ENCODE measurements at places on chromosomes 2 and 18.

GRCh38 chr2:169438466-169439072, 40.7 kb upstream of the BBS5 start:
- DNase-seq, result no peak

DNA sequence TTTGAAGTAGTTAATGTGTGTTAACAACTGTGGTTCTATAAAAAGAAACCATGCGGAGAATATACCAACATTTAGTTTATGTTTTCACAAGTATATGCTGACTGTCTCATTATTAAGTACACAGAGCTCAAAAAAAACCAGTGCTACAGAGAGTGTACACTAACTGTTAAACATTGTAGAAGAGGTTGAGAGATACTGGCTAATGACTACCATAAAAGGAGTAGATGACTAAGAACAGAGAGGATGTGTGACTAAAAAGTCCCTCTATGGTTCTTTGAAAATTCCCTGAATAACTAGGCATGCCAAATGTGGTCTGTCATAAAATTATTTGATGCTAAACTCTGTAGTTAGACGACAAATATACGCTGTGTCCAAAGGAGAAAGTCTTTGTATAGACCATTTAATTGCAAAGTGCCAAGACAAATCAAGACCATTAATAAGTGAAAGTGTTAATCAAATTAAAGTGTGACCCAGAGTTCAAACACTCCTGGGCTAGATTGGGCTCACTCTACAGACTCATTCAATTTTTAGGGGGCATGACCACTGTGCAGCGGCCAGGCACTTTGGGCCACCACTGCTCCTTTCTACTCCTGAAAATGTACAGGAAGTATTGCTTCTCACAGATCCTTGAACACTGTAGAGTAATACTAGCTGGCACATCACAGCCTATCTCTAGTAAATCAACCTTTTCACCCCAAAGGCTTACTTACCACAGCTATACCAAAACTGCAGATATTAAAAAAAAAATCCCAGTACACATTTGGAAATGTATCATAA, 45.1 kb upstream of the SERTAD2 start:
- no peak for DNase-seq

GRCh38 chr2:74006459-74006858, 21.7 kb downstream of the TET3 start:
- DNase-seq, result no peak

- no peak for DNase-seq
Observed at GRCh38 chr2:239536186-239536585, 135.4 kb upstream of the HDAC4 start.

DNA sequence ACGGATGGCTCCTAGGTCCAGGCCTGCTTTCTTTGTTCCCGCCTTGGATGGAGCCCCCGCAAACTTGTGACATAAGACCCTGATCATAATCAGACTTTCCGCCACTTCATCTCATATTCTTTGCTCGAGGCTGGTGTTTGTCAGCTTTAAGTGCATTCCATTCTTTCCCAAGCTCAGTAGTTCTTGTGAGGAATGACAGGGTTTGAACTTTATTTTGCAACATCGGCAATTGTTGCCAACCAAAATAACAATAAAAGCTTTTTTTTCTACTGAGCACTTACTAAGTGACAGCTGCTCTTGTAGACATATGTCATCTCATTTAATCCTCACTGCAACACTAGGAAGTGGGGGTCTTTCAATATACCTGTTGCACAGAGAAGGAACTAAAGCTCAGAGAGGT, 178.8 kb upstream of the ST6GAL2 start:
- no peak for DNase-seq

DNA sequence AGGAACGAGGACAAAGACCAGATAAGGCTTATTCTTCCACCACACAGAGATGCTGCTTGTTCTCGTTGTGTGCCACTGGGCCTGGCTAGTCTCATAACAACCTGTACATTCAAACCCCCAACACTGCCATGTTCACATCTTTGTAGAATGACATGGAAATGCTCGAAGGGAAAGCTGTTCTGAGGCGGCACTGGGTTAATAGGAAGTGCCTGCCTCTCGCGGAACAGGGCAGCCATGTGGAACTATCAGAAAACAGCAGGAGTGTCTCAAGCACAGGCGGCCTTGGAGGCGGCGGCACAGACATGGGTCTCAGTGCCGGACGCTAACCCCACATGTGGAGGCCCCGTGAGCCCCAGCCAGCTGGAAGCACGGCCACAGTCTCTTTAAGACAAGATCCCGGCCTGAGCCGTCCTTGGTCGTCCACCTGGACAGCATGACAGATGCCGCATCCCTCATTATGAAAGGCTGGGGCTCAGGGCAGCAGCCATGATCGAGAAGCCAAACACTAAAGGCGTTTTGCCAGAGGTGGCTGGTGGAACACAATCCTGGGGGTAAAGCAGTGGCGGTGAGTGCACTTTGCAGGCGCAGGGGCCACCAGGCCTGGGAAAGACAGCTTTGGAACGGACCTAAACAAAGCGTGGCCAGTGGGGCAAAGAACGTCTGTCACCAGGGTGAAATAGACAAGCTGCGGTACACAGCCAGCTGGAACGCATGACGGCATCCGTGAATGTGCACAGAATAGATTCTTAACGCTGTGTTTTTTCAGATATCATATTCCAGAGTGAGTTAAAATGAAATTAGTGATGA, 161.0 kb downstream of the HDAC4 start:
- DNase-seq, result no peak

- DNase-seq, result no peak
Observed at GRCh38 chr2:86280191-86280667, 57.2 kb downstream of the REEP1 start.

- no peak for DNase-seq
Observed at GRCh38 chr2:39375917-39376316, 61.2 kb downstream of the MAP4K3 start.

- no peak for DNase-seq
Observed at GRCh38 chr2:82224301-82224940, 1919.9 kb upstream of the LRRTM1 start.

DNA sequence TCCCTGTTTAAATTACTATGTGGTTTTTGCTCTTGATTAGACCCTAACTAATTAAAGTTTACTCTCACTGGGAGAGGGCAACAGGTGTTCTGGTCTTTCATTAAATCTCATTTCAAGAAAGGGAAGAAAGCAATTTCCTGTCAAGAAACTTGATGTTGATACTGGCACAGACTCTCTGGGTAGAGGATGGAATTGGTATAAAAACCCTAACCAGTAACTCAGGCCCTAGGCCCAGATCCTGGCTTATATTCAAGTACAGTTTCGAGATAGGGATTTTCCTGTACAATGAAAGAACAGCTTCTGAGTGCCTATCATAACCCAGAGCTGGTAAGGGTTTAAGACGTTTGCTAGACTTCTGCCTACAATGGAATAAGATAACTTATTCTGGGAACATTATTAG, 61.6 kb upstream of the ACYP2 start:
- no peak for DNase-seq

DNA sequence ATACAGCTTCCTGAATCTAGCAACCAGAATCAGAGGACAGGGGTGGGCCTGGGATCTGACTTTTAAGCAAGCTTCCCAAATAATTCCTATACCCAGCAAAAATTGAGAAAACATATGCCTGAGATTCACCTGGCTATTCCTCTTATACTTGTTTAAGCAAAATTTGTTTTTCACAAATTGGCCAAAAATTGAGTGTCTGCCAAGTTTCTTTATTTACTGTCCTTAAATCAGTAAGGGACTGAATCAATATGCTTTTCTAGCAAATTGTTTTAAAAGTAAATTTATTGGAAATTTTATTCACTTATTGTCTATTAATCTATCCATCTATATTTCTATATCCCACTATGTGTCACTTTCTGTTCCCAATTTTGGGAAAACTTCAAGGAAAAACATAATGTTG, 337.0 kb upstream of the ZNF804A start:
- DNase-seq, result no peak

- no peak for DNase-seq
Observed at GRCh38 chr2:239249776-239250175, 151.0 kb downstream of the HDAC4 start.

GRCh38 chr2:113234721-113235346, 43.9 kb downstream of the PAX8 start:
- DNase-seq, result no peak

DNA sequence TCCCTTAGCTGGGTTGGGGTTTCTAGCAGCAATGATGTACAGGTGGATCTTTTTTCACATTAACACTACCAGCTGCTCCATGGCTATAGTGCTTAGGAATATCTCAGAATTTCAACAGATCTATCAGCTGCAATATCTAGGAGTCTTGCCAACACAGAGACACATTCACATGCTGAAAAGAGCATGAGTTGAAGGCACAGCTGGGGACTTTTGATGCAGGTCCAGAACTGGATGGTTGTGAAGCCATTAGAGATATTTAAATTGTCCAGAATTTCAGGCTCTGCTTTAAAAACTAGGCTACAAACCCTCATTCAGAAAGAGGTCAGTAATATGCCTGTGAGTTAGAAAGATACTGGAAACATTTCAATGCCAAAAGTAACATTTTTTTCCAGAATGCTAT, 122.2 kb upstream of the CCDC195 start:
- DNase-seq, result no peak

DNA sequence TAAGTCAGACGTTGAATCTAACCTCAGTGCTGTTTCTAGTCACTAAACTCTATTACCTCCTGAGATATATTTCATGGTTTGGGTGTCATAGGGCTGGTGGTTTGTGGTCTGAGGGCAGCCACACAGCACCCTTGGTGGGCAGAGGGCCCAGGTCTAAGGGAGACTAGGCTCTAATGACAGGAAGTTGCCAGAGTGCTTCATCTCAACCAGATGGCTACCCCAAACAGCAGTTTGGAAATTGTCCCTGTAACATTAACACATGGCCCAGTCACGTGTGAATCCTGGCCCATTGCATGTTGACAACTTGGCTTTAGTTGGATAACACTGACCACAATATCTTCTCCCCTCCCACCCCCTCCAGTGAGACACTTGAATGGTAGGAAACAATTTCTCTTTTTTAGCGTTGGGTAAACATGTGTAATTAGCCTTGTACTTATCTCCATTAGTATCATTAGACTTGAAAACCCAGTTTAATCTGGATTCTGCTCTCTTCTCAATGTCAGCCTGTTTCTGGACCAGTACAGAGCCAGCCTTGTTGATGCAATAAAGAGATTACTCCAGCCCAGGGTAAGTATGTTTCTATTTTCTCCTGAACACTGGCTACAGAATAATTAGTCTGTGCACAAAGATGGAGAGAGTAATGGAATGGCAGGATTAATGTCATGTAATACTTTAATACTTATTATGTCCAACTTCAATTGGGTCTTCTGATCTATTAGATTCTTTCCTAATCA, 187.8 kb upstream of the SIX3 start:
- DNase-seq, result no peak

- no peak for DNase-seq
Observed at GRCh38 chr2:192775011-192775410, 580.3 kb upstream of the TMEFF2 start.

GRCh38 chr2:202721621-202722020, 86.9 kb downstream of the FAM117B start:
- DNase-seq, result no peak

DNA sequence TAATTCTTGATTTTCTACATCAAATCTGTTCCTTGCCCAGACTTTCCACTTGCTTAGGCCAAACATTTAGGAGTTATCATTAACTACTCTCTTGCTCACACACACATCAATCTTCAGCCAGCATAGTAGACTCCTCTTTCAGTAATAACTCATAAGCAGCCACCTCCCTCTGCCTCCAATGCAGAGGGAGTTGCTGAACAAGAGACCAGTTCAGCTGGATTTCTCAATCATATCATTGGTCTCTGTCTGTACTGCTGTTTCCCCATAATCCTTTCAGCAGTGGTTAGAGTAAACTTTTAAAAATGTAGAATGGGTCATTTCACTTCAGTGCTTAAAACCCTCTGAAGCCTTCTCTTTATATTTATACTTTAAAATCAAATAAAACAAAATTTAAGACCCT, 112.9 kb downstream of the SLC39A10 start:
- no peak for DNase-seq

- no peak for DNase-seq
Observed at GRCh38 chr18:9765501-9765900, 57.4 kb downstream of the RAB31 start.

DNA sequence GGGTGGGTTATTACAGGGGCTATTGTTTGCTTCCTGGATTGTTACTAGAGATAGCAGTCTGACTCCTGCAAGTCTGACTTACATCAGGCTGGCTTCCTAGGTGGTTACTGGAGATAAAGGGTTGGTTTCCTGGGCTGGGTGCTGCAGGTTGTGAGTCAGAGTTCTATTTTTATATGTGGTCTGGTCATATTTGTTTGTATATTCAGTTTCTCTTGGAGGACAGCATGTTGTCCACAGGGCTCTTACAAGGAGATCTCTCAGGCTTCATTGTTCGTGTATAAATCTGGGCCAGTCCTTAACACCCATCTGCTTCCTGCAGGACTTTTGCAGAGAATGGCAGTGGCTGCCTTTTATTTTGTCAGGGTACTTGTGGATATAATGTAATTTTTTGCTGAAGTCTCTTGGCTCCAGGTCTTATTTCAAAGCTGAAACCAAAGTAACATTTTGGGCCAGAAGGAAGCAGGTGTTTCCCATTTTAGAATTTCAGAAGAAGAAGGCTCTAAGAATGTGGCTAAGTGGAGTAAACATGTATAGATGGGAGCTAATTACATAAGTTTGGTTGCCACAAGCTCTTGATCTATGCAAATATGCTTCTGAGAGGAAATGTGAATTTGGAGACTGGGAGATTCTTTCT, 65.9 kb upstream of the SLC16A14 start:
- no peak for DNase-seq

- no peak for DNase-seq
Observed at GRCh38 chr2:220154304-220154703, 526.9 kb downstream of the SLC4A3 start.
